ENCODE measurements at places on chromosomes 3 and 15.

DNA sequence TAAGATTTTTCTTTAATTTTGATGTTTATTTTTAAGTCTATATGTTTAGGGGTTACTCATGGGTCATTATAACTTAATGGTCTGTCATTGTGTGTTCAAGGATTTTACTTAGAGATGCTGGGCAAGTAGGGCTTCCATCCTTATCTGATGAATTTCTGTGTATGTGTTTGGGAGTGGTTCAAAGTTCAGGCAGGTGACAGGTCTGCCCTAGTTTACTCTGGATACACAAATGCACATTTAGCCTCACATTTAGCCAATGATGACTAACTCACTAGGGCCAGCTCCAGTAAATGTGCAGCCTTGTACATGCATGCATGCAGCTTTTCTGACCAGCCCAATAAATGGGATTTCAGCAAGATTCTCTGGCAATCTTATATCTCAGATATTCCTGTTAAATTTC lies 554.1 kb downstream of the SI start:
- DNase-seq = no peak

DNA sequence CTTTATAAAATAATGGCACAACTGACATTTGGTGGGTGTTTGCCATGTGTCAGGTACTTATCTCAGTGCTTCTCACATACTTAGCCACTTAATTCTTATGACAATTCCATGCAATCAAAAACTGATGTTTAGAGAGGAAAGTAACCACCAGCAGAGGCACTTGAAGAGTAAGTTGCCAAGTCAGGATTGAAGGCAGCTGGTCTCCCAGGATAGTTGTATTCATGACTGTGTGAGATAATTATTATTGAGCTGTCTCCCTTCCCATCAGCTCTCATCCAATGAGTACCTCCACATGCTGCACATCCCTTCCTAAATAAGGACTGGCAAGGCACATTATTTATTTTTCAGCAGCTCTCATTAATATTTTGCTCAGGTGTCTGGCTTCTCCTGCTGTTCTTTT lies 4.8 kb downstream of the VEPH1 start:
- DNase-seq = no peak

- DNase-seq = no peak
Measured at GRCh38 chr15:38129531-38130204, 123.0 kb upstream of the SPRED1 start.

- no peak for DNase-seq
Measured at GRCh38 chr3:123768480-123769355, 115.4 kb downstream of the MYLK start.

GRCh38 chr3:136919799-136920580 lies 37.8 kb upstream of the IL20RB start:
- DNase-seq = no peak

GRCh38 chr3:181278468-181279238 lies 289.1 kb upstream of the DNAJC19 start:
- DNase-seq = no peak

GRCh38 chr3:16439848-16440708 lies 73.4 kb downstream of the RFTN1 start:
- DNase-seq = no peak

DNA sequence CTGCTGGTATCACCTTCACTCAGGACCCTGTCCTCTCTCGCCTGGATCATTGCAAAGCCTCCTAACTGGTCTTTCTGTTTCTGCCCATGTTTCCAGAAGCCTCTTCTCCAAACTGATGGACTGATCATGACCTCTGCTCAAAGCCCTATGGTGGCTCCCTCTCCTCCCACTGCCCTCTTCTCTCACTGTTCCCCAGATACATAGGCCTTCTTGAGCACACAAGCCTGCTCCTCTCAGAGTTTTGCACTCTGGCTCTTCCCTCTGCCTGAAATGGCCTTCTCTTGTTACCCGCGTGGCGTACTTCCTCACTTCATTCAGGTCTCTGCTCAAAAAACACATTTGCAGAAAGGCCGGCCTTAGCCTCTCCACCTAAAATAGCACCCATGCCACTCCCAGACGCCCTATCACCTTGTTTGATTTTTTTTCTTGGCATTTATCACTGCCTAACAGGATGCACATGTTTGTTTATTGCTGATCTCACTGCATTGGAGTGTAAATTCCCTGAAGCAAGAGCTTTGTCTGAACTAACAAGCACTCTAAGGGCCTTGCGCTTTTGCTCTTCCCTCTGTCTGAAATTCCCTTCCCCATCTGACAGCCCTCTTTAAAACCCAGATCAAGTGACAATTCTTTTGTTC lies 1.4 kb upstream of the ETFA start:
- no peak for DNase-seq

DNA sequence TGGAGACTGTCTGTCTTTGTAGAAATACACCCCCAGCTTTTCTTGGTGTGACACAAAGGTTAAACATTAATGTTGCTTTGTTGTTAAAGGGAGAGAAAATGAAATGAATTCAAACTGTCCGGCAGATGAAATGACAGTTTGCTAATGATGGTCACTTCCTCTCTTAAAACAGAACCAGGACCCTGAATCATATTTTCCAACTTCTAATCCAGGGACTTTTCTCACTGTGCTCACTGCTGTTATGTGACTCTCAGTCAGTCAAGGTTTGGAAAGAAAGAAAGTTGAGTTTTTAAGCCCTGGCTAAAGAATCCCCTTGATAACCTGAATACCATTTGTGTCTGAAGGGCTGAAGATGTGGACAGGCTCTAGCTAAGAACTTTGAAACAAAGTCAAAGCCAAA lies 215.8 kb downstream of the AGBL1 start:
- no peak for DNase-seq

- DNase-seq = no peak
Measured at GRCh38 chr3:179731544-179731943, 78.7 kb downstream of the USP13 start.

Data from activated T-cell treated with anti-CD3 and anti-CD28 coated beads, Interleukin-2, amount 50 U/mL, for 1 hour (primary cell).